ENCODE measurements at places on chromosomes 6 and 20.

- no peak for DNase-seq
These were observed 3.5 kb upstream of the TRAF3IP2 start for GRCh38 chr6:111609028-111609820.

DNA sequence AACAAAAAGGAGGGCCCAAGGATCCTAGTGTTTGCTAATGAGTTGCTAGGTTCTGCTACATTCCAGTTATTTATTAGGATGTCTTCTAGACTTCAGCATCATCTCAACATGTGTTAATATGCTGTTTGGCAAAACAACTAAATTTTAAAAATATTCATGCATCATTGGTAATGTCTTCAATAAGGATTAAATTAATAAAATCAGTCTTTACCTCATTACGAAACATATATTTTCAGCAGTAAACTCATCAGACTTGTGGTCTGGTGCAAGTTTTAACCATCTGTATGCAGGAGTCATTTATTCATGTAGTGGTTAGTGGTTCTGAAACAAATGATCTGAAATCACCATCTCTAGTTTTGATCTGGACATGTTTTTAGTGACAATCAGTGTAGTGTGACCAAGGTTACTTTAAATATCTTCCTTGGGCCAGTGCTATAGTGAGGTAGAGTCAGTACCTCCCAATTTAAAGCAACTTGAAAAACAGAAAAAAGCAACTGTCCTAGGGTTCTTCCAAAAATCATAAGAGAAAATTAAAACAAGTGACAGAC lies 85.0 kb upstream of the KCNK16 start:
- no peak for DNase-seq

DNA sequence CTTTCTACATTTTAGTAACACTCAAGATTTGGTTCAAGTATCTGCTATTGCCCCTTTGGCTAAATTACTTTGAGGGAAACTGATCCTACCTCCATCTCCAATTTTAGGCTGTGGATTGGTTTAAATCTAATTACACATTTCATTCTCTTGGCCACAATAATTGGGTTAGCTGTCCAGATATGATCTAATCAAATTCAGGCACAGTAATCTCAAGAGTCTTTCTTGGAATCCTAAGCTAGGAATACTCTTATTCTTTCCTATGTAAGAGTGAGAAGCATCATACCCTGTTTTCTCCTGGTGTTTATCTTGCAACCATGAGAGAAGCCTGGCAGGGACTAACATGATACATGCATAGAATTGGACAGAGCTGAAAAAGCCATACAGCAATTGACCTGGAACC lies 300.4 kb upstream of the MARCKS start:
- no peak for DNase-seq

DNA sequence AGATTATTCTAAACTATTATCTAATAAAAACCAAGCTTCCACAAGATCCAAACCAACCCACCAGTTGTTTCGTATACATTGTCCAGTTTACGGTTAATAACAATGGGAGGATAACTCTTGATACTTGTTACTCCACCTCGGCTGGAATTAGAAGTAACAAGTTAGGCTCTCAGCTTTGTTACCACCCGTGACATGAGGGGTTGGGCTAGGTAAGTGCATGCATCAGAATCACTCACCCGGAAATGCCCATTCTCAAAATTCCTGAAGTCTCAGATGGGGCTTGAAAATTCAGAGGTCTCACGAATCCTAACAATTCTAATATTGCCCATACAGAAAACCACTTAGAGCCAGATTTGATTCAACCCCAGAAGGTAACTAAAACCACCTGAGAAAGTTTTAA lies 27.0 kb upstream of the SERPINB1 start:
- DNase-seq, result no peak

GRCh38 chr20:19449051-19449450 lies 236.6 kb downstream of the SLC24A3 start:
- DNase-seq, result no peak

DNA sequence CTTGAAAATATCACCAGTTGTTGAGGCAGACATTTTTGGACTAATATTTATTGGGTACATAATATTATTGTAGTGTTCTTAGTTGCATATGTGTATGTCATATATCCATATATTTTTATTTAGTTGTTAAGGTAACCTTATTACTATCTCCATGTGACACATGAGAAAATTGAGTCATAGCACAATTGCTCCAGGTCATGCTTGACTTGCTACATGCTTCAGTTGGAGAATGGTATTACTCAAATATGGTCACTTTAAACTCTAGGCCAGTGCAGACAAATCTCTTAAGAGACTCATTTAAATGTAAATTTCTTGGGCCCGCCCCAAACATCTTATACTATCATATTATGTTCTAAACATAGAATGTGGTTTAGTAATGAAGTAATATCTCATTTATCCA lies 246.1 kb downstream of the RIMS1 start:
- DNase-seq, result no peak

- no peak for DNase-seq
These were observed 11.9 kb downstream of the PCIF1 start for GRCh38 chr20:45946149-45946970.

- DNase-seq, result no peak
These were observed 148.7 kb downstream of the DOK5 start for GRCh38 chr20:54623991-54624569.

DNA sequence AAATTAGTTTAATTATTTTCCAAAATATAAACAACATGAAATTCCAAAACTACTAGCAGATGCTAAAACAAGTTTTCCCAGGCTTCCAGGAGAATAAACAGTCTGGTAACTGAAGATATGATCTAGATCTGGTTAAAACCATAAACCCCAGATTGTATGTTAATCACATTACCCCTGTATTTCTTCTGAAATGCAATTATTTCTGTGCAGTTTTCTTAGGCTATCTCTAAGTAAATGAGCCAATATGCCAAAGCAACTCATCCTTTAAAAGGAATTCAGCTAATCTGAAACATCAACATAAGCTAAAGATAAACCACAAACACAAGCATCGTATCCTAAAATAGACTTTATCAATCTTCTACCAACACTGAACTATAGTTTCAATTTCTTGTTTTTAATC lies 44.6 kb upstream of the SENP6 start:
- DNase-seq, result no peak

GRCh38 chr6:150567380-150567779 lies 32.3 kb upstream of the PLEKHG1 start:
- no peak for DNase-seq

DNA sequence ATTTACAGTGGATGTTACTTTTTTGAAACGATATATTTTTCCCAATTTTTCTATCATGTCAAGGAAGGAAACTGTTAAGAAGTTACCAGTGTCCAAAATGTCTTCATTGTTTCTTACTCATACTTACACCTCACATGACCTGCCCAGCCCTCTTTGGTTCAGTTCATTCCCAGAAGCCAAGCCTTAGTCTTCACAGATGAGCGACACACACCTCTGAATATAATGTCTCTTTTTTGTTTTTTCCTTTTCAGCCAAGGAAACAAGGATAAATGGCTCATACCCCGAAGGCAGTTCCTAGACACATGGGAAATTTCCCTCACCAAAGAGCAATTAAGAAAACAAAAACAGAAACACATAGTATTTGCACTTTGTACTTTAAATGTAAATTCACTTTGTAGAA lies 225.2 kb downstream of the SMOC2 start:
- no peak for DNase-seq

GRCh38 chr20:53739799-53740785 lies 146.5 kb upstream of the ZNF217 start:
- no peak for DNase-seq

DNA sequence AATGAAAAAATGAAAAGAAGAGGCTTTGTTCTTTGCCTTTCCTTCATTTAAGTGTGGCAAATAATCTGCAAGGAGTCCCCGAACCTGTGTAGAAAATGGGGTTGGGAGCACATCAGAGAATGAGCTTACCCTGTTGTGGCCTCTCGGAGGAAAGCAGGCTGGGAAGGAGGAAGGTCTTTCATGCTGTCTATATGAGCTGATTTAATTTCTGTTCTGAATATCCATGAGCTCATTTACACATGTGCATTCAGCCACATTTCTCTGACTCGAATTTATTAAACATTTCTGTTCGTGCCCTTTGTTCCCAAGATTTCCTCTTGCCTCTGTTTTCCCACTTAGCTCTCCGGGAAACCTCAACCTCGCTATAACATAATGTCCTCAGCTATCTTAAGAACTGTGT lies 584.4 kb upstream of the CDH4 start:
- DNase-seq, result no peak

- DNase-seq, result no peak
These were observed 222.5 kb downstream of the GJA1 start for GRCh38 chr6:121657972-121658371.
